CD14-positive monocyte (primary cell): ENCODE measurements at places on chromosomes 1 and 21.
A peak's percentile ranks its signal among the peaks of the same experiment; 100 is the strongest.

- no peak for DNase-seq
These were observed 15.2 kb downstream of the TINAGL1 start for GRCh38 chr1:31591425-31592093.

DNA sequence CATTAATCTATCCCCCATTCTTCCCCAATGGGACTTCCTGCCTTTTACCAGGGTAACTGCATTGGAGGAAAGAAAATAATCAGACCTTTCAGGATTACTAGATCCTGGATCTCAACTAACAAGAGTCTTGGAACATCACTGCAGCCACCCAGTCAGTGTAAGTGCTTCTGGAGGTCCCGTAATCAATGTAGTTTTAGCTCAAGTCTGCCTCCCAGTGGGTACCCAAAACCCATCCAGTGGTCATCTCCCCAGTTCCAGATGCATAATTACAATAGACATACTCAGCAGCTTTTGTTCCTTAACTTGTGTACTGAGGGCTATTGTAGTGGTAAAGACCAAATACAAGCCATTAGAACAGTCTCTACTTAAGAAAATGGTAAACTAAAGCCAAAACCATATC, 319.1 kb downstream of the GPATCH2 start:
- DNase-seq: no peak

DNA sequence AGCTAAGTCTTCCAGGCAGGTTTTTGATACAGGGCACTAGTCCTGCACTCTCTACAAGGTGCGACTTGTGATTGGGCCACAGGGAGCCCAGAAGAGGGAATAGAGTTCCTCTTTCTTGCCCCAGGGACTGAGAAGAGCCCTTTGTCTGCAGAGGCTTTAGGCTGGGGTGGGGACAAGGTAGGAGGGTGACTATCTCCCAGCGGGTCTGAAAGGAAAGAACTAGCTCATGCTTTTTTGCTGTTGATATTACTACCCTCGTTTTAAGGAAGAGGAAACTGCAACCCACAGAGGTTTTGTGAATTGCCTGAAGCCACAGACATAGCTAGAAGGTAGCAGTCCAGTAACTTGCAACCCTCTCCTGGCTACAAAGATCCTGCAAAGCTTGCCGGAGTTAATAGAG, 615.2 kb downstream of the MATN1 start:
- no peak for DNase-seq

GRCh38 chr1:221766210-221766609, 24.3 kb upstream of the DUSP10 start:
- no peak for DNase-seq

- DNase-seq: no peak
These were observed 18.9 kb downstream of the SNAP47 start for GRCh38 chr1:227753999-227754711.

DNA sequence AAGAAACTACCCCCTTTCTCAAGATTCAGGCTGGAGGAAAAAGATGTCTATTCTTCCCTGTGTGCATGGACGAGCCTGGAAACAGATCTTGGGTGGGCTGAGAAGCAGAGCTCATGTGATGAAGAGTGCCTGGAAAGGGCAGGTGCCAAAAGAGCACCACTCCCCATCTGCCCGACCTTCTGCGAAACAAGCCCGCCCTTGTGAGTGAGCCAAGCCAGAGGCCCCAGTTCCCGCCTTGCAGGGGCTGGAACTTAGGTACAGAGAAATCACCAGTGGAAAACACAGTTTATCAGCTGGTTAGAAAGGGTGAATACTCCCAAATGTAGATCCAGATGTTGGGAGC, 26.7 kb upstream of the A3GALT2 start:
- DNase-seq: no peak

DNA sequence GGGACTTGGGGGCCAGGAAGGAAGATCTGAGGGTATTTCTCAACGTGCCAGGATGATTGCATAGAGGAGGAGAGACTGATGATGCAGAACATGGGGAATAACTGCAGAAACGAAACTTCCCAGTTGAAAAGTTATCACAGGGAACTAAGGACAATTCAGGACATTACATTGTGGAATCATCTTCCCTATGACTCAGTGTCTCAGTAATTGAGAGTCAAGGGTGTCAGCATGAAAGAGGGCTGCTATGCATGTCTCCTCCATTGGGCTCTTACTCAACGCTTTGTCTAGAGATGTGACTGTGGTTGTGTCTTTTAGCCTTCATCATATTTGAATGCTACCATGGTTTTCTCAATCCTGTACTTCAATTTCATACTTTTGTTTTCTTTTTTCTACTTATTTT, 48.9 kb upstream of the PTGFR start:
- DNase-seq: no peak

GRCh38 chr1:194080826-194081225, 894.4 kb upstream of the B3GALT2 start:
- DNase-seq: no peak

- no peak for DNase-seq
These were observed 18.5 kb upstream of the EPHA2 start for GRCh38 chr1:16174261-16174868.

- peak; percentile 34 for DNase-seq
These were observed 36.6 kb downstream of the RABIF start for GRCh38 chr1:202852163-202852904.

DNA sequence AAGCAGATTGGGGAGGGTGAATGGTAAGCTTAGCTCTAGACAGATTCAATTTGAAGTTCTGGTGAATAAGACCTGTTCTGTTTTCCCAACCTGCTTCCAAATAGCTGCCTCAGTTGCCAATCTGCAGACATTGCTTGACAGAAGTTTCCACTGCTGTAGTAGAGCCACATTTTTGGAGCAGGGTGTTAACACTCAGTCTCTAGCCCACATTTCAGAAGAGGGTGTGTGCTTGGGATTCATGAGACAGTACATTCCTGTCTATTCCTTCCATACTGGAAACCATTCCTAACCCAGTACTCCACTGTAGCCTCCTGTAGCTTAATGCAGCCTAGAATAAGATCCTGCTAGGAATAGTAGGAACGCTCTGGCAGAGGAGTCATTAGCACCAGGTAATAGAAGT, 450.5 kb downstream of the NUF2 start:
- DNase-seq: no peak

DNA sequence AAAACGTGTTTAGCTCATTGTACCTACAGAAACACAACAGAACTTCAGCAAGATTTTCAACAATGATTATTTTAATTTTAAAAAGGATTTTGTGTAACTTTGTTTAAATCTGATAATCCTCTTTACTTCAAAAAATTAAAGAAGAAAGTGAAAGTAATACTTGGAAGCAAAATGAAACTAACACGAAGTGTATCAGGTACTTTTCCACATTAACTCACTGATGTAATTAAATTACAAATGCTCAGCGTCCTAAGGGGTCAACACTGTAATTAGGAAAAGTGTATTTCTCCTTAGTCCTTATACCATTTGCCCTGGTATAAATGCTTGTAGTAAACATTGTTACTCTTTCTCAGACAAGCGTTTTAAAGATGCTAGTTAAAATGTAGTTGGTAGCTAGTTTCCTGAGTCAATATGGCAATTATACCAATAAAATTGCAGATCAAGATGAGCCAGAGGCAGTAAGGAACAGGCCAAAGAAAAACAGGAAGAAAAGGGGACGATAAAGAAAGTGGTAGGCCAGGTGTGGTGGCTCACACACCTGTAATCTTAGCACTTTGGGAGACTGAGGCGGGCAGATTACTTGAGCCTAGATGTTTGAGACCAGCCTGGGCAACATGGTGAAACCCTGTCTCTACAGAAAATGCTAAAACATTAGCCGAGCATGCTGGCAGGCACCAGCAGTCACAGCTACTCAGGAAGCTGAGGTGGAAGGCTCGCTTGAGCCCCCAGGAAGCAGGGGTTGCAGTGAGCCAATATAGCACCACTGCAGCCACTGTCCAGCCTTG, 553.0 kb downstream of the SMYD3 start:
- no peak for DNase-seq

GRCh38 chr1:214476986-214477870, 74.2 kb downstream of the PTPN14 start:
- DNase-seq: no peak

DNA sequence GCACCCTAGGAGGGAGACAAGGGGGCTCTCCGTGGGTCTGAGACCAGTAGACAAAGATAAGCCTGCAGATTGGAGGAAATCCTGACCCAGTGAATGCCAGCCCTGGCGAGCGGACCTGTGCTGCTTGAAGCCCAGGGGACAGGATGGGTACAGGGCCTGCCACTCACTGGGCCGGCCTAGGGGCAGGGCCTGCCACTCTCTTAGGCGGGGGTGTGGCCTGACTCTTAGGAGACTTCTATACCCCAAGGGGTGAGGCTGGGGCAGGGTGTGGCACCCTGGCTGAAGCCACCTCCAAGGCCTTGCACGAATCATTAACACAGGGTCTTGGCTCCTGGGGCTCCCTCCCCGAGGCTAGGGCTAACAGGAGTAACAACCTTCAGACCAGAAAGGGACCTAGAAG, 30.7 kb downstream of the TRIM62 start:
- no peak for DNase-seq

GRCh38 chr1:22913421-22914141, 59.1 kb downstream of the LACTBL1 start:
- DNase-seq: no peak
